ENCODE measurements at places on chromosomes 12 and 14.

DNA sequence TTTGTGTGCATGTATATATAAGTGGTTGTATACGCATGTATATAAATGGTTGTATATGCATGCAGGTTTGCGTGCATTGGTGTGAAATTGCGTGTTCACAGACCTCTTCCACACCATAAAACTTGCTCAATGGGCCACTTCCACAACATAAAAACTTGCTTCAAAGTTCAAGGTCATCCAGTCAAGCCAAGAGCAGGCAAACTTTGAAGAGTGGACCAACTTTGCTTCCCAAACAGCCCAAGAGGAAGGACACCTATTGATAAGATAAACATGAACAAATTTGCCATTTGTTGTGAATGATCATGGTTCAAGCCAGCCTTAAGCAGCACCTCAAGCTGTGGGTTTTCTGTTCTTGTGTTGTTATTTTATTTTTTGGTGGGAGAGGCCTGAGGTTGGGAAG lies 25.2 kb upstream of the PPP1CC start:
- no peak for DNase-seq

GRCh38 chr12:15118955-15119354 lies 102.3 kb downstream of the RERG start:
- DNase-seq, result no peak

- no peak for DNase-seq
Observed at GRCh38 chr14:71703477-71703876, 228.8 kb upstream of the RGS6 start.

GRCh38 chr12:3089588-3089987 lies 12.4 kb downstream of the TSPAN9 start:
- no peak for DNase-seq

DNA sequence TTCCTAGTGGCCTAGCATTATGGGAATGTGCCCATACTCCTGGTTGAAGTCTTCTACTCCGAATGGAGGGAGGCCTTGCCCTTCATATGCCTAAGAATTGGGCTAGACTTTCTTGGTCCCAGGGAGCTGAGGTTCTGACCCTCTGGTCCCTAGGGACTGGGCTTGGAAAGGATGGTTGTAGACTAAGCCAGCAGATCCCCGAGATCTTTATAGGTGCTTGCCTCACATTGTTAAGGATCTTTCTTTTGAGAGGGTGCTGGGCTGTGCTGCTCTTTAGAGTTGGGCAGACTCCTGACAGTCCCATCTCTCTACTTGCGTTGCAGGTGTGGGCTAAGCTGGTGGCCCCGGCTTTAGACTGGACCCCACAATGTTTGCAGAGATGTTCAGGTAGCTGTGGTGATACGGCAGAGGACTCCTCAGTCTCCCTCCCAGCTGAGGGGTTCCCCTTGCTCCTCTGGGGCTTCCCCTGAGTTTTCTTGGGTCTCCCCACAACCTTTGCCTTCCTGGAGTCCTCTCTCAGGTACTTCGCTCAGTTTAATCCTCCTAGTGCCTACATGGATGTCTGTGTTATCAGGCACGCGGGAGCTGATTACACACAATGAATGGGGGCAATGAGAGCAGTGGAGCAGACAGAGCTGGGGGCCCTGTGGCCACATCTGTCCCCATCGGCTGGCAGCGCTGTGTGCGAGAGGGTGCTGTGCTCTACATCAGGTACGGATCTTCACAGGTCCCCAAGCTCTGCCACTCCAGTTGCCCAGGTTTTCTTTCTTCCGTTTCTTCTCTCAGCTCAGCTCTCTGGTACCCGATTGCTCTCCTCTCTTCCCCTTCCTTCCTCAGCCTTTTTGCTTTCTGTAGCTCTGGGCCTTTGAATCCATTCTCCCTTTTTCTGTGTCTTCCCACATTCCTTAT lies 1.3 kb downstream of the MBD6 start:
- no peak for DNase-seq

DNA sequence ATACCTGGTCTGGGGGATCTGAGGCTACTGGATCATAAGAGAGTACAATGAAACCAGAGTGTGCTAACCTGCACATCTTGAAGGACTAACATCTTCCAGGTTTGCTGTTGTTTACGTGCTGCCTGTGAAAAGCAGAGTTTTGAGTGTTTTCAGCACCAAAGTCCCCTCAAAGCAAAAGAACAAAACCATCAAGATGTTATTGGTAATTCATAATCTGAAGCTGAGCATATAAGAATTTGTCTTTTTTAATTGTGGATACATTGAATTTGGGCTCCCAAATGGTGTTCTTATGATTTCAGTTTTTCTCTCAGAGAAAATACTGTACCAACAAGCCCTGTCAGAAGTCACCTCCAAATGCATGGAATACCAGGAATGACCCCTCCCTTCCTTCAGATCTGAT lies 110.2 kb downstream of the BTG1 start:
- no peak for DNase-seq

- DNase-seq, result no peak
Observed at GRCh38 chr14:63881926-63882325, 29.1 kb downstream of the SYNE2 start.

- no peak for DNase-seq
Observed at GRCh38 chr12:98639491-98639890, 5.1 kb downstream of the IKBIP start.

DNA sequence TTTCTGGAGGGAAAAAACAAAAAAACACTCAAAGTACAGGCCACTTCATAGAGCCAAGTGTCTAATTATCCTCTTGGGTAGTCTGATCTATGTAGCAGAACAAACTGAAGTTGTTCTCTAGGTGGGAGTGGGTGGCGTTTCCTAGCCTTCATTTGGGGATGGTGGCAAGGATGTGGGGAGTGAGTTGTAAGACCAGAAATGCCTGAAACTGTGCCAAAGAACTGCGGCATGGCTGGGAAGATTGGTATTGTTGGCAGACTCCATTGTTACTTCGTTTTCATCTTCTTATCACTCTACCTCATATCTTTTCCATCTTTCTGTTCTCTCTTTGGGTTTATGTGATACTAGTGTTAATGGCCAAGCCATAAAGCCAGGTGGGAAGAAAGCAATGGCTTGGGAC lies 177.3 kb upstream of the DDHD1 start:
- DNase-seq, result no peak

- DNase-seq, result no peak
Observed at GRCh38 chr14:49483268-49483667, 102.9 kb downstream of the RPS29 start.

DNA sequence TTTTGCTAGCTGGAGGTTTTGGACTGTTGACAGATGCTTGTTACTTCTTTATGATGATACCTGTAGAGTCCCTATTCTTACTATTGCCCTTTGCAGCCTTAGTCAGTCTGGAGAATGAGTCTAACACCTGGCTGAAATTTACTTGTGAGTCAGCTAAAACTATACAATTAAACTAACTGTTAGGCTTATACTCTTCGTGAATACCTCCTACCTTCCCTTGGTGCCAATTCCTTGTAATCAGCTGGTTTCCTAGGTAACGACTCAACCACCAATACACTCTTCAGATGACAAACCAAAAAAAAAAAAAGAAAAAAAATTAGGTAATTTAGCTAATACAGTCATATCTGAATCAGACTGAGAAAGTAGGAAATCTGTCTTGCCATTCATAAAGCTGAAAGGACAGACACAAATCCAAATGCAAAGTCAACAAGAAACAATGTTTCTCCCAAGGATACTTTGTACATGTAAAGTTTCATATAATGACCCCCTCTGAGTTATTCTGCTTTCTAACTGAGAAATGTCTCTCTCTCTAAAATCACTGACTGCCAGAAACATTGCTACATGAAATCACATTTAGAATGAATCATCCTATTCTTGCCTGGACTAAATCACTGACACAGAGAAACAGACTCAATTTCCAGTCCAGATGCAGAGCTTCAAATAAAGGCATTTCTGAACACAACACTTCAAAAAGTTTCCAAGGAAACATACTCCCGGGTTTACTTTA lies 56.5 kb upstream of the CDKL1 start:
- no peak for DNase-seq

GRCh38 chr12:28742791-28743190 lies 406.3 kb upstream of the FAR2 start:
- DNase-seq, result no peak

DNA sequence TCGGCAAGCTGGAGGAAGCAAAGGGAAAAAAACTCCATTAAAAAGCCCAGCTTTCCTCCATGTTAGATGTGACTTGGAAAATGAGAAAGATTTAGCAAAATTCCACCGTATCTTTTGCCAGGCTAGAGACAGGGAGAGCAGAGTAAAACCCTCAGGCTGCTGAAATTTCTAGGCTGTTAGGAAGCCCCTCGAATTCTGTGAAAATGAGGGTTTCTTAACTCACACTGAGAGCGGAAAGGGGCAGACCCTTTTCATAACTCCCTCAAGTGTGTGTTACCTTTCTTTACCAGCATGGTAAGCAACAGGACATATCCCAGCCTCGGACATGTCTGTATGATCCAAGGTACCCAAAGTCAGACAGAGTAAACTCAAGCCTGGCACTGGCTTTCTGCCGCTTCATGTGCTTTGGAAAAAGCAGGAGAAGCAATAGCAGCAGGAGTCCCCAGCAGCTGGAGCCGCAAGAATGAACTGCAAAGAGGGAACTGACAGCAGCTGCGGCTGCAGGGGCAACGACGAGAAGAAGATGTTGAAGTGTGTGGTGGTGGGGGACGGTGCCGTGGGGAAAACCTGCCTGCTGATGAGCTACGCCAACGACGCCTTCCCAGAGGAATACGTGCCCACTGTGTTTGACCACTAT lies at the start of gene RHOJ:
Gene RHOJ, plus strand, starts transcription at position 37 of the 637 bp plus-strand sequence. Its CDS starts 427 bp downstream, at position 464.
- no peak for DNase-seq

DNA sequence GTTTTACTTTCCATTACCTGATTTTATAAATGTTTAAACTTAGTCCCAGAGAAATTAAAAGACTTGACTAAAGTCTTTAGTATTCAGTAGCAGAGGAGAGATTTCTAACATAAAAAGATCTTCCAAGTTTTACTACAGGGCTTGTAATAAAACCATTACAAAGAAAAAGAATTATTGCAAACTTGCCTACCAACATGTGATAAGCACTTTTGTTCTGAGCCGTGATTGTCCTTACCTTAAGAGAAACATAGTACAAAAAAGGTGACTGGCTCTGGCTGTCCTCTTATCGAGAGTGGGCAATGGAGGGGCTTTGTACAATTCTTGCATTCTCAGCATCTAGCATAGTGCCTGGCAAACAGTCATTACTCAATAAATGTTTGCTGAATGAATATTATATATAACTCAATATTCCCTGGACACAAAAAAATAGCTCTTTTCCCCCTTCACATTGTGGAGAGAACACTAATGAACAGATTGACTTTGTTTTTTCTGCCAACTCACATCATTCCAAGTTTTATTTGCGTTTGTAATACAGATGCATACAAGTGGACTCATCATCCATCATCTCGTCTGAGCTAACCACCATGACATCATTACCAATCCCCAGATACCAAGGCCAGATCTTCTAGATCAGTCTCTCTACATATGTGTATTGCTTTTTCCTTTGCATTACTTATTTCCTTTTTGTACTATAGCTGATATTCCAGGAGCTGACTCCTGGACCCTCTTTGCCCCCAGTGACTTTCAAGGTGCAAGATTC lies 192.8 kb upstream of the EEA1 start:
- DNase-seq, result no peak

DNA sequence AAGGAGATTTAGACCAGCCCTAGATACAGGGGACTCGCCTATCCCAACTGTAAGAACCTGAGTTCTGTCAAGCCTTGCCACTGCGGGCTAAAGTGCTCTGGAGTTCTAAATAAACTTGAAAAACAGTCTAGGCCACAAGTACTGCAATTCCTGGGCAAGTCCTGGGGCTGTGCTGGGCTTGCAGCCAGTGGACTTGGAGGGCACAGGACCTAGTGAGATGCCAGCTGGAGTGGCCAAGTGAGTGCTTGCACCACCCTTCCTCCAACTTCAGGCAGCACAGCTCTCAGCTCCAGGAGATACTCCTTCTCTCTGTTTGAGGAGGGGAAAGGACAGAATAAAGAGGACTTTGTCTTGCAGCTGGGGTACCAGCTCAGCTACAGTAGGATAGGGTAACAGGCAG lies 307.6 kb upstream of the FBXO33 start:
- no peak for DNase-seq

DNA sequence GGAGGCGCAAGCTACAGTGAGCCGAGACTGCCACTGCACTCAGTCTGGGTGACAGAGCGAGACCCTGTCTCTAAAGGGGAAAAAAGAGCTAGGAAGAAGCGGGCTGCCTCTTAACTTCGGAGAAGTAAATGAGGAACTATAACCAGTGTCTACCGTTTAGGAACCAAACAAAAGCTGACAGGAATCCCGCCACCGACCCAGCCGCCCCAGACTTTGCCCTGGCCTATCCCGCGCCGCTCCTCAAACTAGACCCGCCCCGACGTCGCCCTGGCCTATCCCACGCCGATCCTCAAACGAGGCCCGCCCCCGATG lies 568 bp upstream of the SIVA1 start:
- DNase-seq, result no peak

- no peak for DNase-seq
Observed at GRCh38 chr12:94545935-94546771, 86.5 kb upstream of the CEP83 start.

- DNase-seq, result no peak
Observed at GRCh38 chr14:57751400-57751799, 114.5 kb downstream of the SLC35F4 start.

- no peak for DNase-seq
Observed at GRCh38 chr12:124769163-124769530, 94.5 kb downstream of the SCARB1 start.

DNA sequence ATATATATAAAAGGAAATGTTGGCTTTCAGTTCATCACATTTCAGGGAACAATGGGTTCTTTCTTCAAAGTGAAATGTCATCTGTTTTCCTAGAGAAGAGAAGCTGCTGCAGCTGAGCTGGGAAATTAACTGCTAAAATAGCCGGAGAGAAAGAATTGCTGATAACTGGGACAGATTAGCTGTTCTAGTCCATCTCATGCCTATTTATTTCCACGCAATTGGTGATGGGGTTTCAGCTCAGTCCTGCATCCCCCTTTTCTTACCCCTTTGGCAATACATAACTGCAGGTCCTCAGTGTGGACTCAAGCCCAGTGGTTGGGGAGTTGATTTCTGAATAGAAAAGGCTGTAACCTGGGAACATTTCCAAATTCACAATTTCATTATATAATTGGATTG lies 436.9 kb upstream of the TMEM132C start:
- no peak for DNase-seq
